ENCODE measurements at places on chromosomes 4 and X.

GRCh38 chr4:138111462-138112000 lies 130.6 kb downstream of the SLC7A11 start:
- DNase-seq: no peak

DNA sequence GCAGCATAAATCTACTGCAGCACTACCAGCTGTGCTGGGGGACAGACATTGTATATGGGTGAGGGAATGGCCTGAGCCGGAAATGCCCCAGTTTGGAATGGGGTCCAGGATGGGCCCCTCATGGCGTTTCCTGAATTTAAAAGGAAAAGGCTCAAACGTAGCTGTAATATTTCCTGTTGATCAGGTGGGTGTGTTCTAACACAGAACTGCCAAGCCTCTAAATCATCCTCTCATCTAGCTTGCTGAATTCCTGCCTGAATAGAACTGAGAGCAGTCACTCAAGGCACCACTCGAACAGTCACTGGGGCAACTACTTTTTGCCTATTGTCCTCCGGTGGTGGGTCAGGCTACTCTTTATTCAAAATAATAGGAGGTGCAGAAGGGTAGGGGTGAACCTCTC lies 28.7 kb downstream of the ADH6 start:
- DNase-seq: no peak

DNA sequence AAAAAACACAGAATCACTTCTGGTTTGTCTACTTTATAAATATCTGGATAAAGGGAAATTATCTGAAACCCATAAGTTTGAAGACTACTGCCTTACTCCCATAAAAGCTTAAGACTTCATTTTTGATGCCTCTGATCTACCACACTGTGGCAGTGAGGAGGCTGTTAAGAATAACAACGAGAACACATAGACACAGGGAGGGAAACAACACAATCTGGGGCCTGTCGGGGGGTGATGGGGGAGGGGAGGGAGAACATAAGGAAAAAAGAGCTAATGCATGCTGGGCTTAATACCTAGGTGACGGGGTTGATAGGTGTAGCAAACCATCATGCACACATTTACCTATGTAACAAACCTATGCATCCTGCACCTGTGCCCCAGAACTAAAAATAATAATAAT lies 573.7 kb downstream of the GBA3 start:
- DNase-seq: no peak

DNA sequence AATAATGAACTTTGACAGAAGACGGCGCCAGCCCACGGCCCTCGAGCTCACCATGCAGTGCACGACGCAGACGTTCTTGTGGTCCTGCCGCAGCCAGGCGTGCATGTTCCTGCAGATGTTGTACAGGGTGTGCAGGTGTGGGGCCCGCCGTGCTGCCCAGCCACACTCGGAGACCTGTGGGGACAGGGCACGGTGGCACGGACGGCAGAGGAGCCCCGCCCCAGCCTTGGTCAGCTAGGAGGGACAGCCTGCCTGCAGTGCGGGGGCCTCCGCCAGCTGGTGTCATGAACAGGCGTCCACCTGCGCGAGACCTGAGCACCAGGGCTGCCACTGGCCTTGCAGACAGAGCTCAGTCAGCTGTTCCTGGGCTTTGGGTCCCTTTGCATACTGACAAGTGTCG lies 49.5 kb downstream of the GAK start:
- no peak for DNase-seq

DNA sequence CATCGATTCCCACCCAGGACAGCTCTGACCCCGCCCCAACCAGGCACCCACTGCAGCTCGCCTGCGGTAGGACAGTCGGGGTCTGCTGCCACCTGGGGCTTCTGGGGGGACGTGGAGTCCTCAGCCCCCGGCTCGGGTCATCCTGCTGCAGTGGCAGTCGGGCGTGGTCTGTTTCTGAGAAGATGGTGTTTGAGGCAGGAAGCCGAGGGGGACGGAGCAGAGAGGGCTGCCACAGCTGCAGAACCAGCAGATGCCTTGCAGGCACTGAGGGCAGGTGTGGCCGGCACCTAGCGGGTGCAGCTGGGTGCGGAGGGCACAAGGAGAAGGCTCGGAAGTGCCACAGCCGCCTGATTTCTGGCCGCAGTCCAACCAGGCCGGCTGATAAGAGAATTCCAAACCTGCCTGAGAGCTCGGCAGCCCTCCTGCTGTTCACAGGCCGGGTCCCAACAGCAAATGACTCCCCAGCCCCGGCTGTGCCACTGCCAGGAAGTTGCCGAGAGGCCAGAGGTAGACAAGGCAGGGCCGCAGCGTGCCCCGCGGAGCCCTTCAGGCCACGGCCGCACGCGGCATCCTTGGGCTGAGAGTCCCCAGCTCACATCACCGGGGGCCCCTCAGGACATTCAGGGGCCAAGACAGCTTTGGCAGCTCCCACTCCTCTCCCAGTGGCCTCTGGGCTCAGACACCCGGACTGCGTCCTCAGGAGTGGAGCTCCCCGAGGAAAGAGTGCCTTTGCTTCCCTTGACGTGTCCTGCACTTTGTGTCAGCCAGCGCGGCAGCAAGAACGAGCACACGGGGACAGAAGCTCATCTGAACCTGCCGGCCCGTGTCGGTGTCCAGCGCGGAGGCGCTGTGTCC lies 9.4 kb upstream of the CPLX1 start:
- no peak for DNase-seq

GRCh38 chr4:8101213-8102075 lies 57.2 kb downstream of the ABLIM2 start:
- peak; percentile 73 for DNase-seq

GRCh38 chr4:35246493-35246892 lies 997.8 kb downstream of the ARAP2 start:
- no peak for DNase-seq

DNA sequence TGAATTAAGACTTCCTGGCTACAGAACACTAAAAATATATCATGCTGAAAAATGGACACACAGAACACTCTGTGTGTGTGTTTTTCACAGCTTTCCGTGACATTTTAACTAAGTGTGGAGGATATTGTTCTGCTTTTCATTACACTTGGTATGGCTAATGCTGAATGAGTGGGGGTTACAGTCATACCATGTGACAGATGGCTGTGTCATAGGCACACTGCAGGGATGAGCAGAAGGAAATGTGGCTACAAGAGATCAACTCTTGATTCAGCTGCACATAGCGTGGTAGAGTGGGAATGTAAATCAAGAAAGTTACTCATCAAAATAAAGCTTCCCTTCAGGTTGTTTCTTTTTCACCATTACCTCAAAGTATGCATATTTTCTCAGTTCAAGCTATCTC lies 669.8 kb downstream of the IQCM start:
- no peak for DNase-seq

DNA sequence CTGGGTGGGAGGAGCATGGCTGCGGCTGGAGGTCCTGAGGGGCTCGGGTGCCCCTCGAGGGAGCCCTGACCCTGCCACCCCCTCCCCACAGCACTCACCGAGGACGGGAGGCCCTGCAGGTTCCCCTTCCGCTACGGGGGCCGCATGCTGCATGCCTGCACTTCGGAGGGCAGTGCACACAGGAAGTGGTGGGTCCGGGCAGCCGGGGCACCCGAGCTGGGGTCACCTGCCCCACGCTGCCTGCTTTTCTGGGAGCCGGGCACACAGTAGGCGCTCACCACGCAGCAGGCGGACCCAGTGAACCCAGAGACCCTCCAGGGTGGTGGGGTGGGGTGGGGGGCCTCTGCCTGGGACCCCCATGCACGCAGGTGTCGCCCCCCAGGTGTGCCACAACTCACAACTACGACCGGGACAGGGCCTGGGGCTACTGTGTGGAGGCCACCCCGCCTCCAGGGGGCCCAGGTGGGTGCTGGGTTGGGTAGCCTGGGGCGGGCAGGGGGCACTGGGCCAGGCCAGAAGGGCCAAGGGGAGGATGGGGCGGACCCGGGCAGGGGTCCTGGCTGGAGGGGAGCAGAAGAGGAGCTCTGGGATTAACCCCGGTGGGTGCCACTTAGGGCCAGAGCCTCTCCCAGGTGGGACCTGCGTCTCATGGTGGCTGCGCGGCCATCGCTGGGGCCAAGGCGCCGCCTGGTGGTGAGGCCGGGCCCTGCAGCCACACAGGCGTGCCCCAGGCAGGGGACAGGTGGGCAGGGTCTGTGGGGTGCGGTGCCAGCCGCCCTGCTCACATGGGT lies 1.4 kb downstream of the HGFAC start:
- no peak for DNase-seq

GRCh38 chrX:118484216-118484903 lies 11.3 kb upstream of the DOCK11 start:
- DNase-seq: no peak

DNA sequence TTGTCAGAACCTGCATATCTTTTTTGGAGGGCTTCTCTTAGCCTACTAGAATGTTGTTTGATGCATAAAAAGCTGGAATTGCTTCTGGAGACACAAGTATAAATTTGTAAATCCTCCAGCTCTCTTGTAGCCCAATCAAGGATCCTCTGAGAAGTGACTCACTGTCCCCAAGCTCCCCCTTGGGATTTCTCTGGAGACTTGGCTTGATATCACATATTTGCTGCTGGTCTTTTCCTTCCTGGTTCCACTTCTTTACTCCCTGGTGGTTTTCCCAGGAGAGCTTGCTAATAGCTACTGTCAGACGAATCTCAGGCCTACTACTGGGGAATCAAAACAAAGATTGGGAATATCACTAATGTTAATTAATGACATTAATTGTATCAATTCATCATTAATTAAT lies 173.1 kb downstream of the STK32B start:
- no peak for DNase-seq

DNA sequence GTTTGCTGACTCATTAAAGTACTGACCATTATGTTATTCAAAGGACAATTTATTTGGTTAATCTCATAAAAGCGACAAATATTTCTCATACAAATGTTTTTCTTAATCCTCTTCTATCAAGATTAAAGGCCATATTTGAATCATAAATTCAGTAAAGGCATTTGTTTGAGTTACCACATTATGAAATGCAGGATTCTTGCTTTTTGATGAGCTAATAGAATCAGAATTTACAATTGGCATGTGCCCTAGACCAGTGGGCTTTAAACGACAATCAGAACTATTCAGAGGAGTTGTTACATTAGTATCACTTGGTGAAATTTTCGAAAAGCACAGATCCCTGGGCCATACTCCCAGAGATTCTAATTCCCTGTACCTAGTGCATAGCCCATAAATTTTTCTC lies 55.3 kb downstream of the KLHL4 start:
- no peak for DNase-seq

DNA sequence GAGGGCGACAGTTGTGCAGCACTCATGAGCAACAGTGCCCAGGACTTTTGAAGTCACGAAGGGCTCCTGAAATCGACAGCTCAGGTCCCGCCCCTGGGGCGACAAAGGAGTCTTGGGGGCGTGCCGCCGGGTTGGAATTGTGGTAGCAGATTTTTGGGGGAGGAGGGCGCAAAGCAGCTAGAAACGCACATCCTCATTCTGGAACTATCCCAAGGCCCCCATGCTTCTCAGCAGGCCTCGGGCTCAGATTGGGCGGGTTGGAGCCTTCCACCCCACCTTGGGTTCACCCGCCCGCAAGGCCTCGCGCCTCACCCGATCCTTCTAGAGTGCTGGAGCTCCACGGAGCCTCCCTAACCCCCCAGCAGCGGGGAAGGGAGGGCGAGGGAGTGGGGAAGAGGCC lies 85.5 kb downstream of the HPRT1 start:
- DNase-seq: peak; percentile 45

DNA sequence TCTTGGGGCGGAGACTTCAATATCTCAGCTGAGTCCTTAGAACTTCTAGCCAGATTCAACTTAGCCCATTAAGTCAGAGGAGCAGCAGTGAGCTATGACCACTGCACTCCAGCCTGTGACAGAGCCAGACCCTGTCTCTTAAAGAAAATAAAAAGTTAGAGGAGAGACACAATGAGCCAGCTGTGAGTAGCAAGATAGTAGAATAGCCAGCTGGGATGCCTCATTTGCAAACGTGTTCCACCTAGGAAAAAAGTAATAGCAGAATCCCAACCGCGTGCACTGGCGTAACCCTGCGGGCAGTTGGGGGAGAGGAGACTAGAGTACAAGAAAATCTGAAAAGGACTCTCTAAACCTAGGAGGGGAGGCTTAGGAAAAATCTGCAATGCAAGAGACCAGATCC lies 133.2 kb upstream of the ANXA3 start:
- no peak for DNase-seq

GRCh38 chr4:6320663-6321062 lies 51.0 kb downstream of the WFS1 start:
- no peak for DNase-seq

GRCh38 chr4:157222771-157223160 lies 2.2 kb downstream of the GRIA2 start:
- no peak for DNase-seq

- no peak for DNase-seq
Measured at GRCh38 chr4:186887291-186887700, 163.6 kb upstream of the FAT1 start.

DNA sequence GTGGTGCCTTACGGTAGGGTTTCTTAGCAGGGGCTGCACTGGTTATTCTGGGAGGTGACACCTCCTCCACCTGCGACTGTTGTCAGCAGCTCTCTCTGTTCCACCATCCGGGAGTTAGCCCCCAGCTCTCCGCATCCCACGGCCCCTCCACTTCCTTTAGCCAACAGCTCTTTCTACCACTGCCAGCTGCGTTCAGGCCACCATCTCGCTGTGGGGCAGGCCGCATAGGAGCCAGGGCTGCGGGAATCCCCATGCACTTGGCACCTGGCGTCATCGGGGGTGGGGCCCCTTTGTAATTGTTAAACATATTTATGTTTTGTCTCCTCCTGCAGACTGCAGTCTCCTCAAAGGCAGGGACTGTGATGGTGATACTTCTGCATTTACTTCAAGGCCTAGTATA lies 480.2 kb downstream of the SMARCA1 start:
- no peak for DNase-seq

DNA sequence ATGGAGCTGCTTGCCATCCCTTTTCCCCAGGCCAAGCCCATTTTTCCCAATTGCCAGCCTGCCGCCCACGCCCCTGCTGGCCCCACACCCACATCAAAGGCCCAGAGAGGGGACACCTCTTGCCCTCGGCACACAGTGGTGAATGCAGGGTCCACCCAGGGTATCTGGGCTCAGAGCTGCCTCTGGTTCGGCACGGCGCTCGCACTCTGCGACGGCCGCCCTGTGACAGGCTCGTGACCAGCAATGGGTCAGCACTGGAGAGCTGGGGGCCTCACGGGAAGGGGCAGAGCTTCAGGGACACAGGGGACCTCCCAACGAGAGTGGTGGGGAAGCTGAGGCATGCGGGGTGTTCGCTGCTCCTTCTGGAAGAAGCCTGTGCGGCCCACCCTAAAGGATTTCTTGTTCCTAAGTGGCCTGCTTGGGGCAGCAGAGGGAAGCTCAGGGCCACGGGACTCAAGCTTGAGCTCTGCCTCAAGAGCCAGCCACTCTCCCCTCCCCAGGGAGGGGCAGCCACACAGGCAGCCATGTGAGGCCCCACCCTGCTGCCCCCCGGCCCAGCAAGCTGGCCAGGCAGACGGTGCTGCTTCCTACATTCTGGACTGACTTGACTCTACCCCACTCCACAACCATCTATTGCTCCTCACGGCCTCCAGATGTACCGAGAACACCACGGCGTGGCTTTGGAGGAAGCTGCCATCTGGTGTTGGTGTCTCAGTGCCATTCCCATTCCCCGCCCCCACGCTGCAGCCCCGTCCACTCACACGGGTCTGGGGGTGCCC lies 73.7 kb downstream of the ABLIM2 start:
- no peak for DNase-seq

GRCh38 chrX:137031517-137032340 lies 2.1 kb downstream of the GPR101 start:
- DNase-seq: peak; percentile 12

- peak; percentile 52 for DNase-seq
Measured at GRCh38 chr4:168711197-168712140, 214.6 kb downstream of the PALLD start.

All from muscle of back (tissue), 13 donors.